ENCODE measurements at places on chromosomes 2 and 18. TPM values are rescaled to one million over a fixed set of nuclear protein-coding genes. Genes with fewer than 3 reads are reported as not detected.

Gene ICA1L
- 5.3 TPM for total RNA-seq

Gene SLC39A6
- 54.9 TPM for total RNA-seq

Gene NT5C1B
- total RNA-seq: not detected

Gene ACOXL
- total RNA-seq: not detected

Gene MDH1B
- 0.19 TPM for total RNA-seq

Gene COL6A3
- 409 TPM for total RNA-seq
